ENCODE measurements at places on chromosomes 4 and X.

DNA sequence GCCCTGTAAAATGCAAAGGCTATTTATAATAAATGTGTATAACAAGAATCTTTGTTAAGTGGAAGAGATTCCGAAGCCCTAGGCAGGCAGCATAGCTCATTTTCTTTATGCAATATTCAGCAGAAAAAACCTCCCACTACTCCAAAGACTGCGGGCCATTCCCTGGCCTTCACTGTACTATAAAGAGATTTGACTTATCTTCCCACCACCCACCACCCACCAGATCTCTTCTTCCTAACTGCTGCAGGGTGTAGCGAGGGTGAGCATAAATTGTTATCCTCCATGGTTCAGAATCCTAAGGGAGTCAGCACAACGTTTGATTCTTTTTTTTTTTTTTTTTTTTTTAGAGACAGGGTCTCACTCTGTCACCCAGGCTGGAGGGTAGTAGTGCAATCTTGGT is 114.8 kb downstream of the NSUN7 start:
- no peak for DNase-seq

- no peak for DNase-seq
These were observed 44.1 kb downstream of the TIGD4 start for GRCh38 chr4:152735396-152735859.

GRCh38 chr4:141845901-141846300 is 209.5 kb downstream of the IL15 start:
- DNase-seq = no peak

DNA sequence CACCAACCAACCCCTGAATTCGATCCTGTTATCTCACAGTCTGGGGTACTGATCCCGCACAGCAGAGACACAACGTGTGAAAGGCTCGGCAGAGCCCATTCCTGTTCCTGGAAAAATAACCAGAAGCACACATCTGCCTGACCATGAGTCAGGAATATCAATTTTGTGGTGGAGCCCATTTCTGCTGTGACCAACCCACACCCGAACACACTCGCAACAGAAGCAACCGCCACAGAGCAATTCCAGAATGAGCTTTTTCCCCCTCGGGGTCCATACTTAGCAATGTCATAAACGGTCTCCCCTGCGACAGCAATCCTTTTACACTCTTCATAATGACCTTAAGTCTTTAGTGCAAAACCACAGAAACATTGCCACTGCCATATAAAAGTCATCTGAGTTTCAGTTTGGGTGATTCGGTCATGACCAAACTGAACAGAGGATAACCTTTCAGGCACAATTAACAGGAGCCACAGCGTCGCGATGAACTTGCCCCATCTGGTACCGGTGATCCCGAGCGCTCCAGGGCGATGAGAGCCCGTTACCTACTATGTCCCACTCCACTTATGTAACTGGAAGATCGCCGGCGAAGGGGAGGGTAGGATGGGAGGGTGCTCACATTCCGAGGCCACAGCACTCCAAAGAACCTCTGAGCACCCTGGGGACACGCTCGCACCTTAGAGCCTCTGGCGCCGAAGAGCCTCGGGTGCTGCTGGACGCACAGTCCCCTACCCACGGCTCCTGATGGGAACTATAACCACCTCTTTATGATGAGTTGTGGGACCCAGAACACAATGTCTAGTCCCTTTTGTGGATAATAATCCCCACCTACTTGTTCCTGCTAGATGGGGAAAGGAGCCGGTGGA is 1.1 kb downstream of the MECP2 start:
- DNase-seq = no peak

DNA sequence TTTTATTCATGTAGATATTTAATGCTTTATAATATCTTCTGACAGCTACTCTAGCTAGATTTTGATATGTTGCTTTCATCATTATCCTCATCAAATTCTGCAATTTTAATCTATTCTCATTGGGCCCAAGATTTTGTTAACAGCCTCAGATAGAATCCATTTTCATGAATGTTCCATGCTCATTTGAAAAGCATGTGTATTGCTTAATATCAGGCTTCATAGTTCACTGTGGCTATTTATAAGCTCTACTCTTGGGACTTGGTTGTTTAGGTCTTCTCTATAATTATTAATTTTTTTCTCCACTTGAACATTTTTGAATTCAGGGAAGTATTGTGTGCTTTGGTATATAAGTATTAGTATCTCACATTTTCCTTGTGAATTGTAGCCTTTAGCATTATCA is 41.8 kb downstream of the RAB40A start:
- no peak for DNase-seq

- DNase-seq = no peak
These were observed 27.9 kb downstream of the FGF13 start for GRCh38 chrX:138683600-138683999.

DNA sequence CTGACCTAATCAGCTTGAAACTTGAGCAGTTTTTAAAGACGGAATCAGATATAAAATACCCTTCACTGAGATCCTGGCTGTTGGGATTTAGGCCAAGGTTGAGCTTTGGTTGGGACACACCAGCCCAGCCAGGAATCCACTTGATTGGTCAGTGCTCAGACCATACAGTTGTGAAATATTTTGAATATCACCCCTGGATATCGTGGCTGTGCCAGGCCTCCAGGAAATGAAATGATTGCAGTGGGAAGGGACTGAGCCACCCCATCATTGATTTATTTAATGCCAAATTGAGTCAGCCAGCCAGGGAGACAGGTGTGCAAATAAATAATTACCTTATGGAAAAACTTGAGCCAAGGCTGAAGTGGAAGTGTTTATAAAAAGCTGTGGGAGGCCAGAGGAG is 128.4 kb upstream of the SCML1 start:
- no peak for DNase-seq
